Activated CD8-positive, alpha-beta memory T cell treated with anti-CD3 and anti-CD28 coated beads for 1 hour (primary cell): ENCODE measurements at places on chromosomes 1 and 21.

GRCh38 chr1:174376030-174376429, 71.7 kb upstream of the GPR52 start:
- no peak for DNase-seq

DNA sequence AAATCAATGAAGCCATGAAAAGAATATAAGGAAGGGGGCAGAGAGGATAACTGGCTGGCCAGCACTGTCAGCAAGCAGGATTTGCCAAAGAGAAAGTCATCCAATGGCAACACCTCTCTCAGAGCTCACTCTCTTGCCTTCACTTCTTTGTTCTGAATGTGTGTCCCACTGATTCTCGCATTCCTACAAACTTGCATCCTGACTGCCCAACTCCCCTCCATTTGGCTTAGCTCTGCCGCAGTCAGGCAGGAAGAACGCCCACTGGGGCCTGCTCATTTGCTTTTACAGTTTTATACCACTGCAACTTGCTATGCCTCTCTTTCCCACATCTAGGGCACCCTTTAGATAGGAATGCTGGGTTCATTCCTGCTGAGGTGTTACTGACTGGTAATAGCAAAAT, 364.2 kb upstream of the ST6GALNAC5 start:
- DNase-seq = no peak

GRCh38 chr1:150385537-150386445, 21.8 kb downstream of the RPRD2 start:
- no peak for DNase-seq

- no peak for DNase-seq
Observed at GRCh38 chr1:186923486-186923885, 94.7 kb downstream of the PLA2G4A start.

GRCh38 chr1:12157366-12158231, 9.2 kb upstream of the TNFRSF1B start:
- DNase-seq = no peak

DNA sequence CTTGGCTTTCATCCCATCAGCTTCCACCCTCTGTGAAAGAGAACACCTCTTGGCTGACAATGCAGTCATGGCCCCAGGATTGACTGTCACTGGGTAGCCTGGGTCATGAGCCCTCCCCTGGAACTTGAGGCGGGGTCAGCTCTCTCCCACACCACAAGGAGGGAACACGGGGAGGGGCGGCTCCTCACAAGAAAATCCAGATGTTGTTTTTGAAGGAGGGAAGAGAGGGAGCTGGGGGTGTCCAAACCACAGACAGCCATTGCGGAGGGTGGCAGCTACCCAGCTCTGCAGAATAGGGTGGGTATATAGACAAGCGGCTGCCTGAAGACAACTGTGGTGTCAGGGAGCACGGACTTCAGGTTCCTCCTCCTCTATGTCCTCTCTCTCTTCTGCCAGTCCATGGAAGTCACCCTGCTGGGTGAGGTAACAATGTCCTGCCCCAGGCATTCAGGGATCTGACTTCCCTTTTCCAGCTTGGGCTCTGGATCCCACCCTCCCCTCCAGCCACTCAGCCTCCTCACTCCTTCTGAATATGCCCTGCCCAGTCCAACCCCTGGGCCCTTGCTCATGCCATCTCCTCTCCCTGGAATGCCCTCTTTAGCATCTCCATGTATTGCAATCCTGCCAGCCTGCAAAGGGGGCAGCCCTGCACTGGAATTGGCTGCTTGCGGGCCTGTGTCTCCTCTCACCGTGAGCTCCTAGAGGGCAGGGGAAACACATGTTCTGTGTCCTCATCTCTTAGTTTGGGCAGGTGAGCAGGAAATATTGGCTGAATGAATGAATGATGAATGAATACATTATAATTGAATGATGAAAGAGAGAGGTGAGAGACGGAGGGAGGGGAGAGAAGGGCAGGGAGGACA, 60.9 kb upstream of the RUNX3 start:
- no peak for DNase-seq

DNA sequence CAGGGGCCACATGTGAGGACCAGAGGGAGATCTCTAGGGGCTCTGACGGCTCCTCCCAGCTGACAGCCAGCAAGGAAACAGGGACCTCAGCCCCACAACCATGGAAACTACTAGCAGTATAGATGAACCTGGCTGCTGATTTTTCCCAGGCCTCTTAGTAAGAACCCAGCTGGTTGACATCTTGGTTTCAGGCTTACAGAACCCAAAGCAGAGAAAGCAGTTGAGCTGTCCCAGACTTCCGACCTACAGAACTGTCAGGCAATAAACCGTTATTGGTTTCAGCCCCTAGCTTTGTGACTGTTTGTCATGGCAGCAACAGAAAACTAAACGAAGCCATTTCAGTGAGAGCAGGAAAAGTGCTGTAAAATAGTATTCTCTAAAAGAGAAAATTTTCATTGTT, 36.4 kb downstream of the ETS2 start:
- no peak for DNase-seq

GRCh38 chr1:193545171-193545570, 358.8 kb upstream of the B3GALT2 start:
- no peak for DNase-seq

DNA sequence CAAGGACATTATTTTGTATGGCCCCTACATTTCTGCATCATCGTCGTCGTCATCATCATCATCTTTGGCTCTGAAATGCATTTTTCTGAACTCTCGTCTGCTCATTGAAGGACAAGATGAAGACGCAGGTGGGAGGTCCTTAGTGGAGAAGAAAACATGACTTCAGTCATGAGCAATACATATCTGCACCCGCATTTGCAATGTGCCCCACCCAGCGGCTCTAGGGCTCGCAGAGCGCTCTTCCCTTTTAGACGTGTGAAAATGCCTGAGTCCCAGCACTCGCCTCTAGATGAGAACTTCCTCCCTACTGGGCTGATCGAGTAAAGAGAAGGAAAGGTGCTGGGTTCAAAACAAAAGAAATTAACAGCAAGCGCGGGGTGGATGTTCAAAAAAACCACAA, 10.1 kb downstream of the C1orf174 start:
- DNase-seq = no peak

GRCh38 chr1:41259221-41259620, 17.1 kb upstream of the SCMH1 start:
- no peak for DNase-seq

GRCh38 chr1:118918940-118919259, 69.2 kb downstream of the TBX15 start:
- no peak for DNase-seq

- no peak for DNase-seq
Observed at GRCh38 chr21:17402937-17403336, 109.9 kb upstream of the CXADR start.

- no peak for DNase-seq
Observed at GRCh38 chr21:16308269-16308668, 578.5 kb downstream of the USP25 start.

DNA sequence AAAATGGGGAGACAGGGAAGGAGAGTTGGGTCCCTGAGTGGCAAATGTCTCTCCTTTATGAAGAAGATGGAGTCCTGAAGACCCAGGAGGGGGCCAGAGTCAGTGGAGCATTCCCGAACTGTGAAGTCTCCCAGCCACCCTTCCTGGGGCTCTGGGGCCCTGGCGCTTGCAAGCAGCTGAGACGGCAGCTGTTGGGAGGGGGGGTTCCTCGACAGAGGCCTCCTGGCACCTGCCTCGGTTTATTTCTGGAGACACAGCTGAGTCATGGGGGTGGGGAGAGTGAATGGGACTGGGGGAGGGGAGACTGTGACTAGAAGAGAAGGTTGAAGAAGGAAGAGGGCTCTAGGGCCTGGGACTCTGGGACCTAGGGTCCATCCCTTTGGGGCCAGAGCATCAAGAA, 14.0 kb downstream of the NES start:
- no peak for DNase-seq

DNA sequence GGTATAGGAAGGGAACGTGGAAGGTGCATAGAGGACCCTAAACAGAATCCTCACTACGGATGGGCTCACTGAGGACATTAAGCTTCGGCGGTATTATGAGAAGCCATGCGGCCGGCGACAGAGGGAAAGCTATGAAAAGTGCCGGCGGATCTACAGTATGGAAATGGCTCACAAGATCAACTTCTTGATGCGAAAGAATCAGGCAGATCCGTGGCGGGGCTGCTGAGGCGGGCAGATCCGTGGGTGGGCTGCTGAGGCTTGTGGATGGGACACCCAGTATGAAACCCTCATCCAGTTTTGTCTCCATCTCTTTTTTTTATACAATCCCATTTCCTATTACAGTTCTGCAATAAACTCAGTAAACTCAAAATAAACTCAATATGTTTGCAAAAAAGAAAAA, 95.8 kb downstream of the CRB1 start:
- DNase-seq = no peak
